ENCODE measurements at places on chromosomes 6 and 20.

- DNase-seq: no peak
Measured at GRCh38 chr6:162478192-162478671, 249.3 kb downstream of the PRKN start.

DNA sequence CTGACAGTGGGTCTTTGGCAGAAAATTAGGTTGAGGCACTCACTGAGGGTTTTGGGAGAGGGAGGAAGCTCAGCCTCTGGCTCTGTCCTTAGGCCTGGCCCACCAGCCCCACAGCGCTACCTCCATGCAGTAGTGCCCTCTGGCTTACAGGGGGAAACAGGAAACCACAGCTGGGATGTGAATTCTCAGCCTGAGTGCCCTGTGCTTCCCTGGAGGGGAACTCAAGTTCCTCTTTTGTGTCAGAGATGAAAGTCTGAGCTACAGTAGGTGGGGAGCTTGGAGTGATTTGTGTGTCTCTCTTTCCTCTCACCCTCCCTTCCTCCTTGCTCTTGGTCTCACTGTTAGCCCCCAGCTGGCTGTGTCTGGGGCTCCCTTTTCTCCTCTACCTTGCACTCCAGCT is 48.2 kb upstream of the BLCAP start:
- no peak for DNase-seq

GRCh38 chr20:33278700-33279099 is 4.3 kb upstream of the BPIFB1 start:
- DNase-seq: no peak

GRCh38 chr6:90936286-90936685 is 349.4 kb upstream of the MAP3K7 start:
- no peak for DNase-seq

GRCh38 chr6:100184473-100184872 is 190.4 kb upstream of the MCHR2 start:
- DNase-seq: no peak

GRCh38 chr20:8658103-8658502 is 410.8 kb upstream of the PLCB4 start:
- DNase-seq: no peak

DNA sequence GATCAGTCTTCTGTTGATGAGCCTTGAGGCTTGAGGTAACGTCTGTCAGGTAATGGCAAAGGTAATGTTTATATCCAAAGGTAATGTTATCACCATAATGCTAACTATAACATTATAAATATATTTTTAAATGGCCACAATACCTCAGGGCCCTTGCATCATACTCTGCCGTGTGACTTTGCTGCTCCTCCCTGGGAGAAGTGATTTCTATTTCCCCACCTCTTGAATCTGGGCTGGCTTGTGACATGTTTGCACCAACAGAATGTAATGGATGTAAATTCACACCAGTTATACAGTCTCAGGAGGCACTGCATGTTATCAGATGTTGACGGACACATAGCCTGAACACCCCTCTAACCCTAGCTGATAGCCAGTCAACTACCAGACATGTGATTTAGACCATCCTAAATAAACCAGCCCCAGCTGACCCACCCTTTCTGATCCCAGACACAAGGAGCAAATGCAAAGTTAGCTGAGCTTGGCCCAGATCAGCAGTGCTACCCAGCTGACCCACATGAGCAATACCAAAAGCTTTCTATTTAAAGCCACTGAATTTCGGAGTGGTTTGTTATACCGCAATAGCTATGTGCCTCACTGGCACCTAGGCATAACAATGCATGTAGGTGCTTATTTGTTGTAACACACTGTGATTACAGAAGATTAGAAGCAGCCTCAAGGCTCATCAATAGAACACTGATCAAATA is 93.8 kb upstream of the SIRPA start:
- DNase-seq: no peak

DNA sequence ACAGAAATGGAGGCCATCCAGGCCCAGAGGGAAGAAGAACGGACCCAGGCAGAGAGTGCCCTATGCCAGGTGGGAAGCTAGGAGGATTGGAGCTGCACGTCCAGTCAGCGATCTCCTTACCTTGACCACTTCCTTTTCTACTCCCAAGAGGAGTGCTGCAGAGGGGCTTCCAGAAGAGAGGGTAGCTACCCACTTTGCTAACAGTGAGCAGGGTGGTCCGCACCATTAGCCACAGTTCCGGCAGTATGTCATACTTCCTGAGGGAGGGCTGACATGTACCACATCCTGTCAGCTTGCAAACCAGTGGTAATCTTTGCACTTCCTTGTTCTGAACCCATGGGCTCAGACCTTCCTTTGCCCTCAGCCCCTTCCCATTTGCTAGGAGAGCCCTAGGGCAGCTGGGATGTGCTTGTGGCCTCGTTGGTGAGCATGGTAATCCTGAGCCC is 35.4 kb downstream of the CEP250 start:
- peak; percentile 48 for DNase-seq

- no peak for DNase-seq
Measured at GRCh38 chr6:75656479-75656878, 54.8 kb downstream of the SENP6 start.

Data from activated naive CD4-positive, alpha-beta T cell treated with anti-CD3 and anti-CD28 coated beads, Interleukin-2, amount 50 U/mL, for 16 hours (primary cell).